ENCODE measurements at places on chromosomes 5 and 9.
A peak's percentile ranks its signal among the peaks of the same experiment; 100 is the strongest.

GRCh38 chr5:79591326-79591725 is 20.9 kb upstream of the TENT2 start:
- DNase-seq = no peak

DNA sequence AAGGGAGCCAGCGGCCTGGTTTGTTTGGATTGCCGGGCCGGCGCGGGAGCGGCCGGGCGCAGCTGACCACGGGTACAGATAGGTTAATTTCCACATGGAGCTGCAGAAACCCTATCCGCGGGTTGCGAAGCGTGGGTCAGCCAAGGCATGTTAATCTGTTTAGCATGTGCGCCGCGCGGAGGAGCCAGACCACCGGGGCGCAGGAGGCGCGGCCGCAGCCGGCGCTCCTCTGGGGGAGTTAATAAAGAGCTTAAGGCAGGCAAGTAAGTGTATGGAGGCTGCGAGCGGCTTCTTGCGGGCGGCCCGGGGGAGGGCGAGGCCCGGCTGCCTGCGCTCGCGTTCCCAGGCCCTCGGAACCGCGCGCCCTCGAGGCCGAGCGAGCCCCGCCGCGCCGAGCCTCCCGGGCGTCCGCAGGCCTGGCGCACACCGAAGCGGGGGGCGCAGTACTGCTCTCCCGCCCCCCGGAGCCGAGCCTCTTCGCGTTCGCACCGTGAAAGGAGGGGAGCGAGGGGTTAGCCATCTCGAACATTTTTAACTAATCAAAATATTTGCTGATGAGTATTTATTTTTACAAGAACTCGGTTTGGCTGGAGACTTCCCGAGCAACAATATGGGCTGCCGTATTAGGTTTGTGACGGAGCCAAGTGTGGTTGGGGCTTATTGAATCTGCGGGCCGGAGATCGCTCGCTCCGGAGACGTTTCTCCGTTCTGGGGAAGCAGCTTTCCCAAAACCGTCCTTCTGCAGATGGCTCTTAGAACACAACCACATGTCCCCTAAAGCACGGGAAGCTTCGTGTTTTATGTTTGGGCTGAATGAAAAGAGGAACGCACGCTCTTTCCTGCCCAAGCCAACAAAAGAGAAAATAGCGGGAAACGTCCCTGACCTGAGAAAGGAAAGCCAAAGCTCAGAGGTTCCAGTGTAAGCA is 28.8 kb downstream of the FOXD1 start:
- no peak for DNase-seq

DNA sequence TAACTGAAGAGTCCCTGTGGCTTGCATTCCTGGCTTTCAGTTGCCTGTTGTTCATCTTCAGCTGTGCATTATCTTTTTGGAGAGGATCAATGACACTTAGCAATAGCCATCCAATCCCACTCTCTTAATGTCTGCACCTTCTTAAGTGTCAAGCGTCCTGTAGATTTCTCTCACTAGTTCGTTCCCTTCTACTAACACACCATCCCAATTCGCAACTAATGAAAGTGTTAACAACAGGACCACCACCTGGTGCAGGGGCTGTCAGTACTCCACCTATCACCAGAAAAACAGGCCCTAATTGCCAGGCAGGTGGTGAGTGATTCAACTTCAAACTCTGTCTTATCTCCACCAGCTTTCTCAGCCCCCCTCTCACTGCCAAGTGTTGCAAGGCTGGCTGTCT is 169.4 kb upstream of the EFNA5 start:
- no peak for DNase-seq

DNA sequence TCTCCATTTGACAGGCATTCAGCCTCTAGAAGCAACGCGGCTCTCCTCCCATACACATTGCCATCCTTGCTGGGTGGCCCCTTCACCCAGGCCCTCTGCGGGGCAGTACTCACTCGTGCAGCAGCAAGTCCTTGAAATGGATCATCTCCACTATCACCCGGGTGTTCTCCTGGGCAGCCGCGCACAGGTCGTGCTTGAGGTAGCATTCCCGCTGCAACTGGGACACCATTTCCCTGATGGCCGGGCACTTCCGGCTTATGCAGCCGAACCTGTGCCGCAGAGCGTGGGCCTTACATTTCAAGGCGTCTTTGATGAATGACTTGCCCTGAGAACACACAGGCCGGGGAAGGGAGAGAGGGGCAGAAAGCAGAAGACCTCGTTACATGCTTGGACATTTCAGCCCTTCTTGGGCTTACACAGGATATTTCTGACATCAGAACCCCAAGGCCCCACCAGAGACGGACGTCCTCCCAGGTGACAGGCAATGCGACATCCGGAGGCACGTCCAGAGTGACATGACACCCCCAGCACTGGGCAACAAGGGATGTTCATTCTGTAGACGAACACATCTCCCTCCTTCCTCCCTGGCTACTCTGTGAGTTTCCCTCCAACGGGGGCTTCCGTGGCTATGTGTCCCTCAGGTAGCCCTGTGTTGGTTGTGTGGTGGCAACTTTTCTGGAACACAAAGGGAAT is 5.0 kb downstream of the STC2 start:
- DNase-seq = no peak

GRCh38 chr5:181187500-181188213 is 17.3 kb downstream of the TRIM7 start:
- DNase-seq = peak; percentile 87

DNA sequence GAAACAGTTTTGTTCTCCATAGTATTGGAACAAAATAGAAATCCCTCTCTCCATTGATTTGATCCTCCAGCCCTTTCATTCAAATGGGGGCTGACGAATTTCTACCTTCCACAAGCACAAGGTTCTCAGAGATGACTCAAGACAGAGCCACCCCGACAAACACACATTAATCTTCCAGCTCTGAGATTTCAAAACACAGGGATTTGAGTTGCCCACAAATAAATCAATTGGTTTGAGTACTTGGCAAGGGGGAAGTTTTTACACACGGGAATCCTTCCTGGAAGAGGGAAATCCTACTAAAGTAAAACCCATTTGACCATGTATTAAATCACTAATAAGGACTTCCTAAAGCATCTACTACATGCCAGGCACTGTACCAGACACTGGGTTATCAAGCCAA is 5.4 kb downstream of the ADRA1B start:
- no peak for DNase-seq

DNA sequence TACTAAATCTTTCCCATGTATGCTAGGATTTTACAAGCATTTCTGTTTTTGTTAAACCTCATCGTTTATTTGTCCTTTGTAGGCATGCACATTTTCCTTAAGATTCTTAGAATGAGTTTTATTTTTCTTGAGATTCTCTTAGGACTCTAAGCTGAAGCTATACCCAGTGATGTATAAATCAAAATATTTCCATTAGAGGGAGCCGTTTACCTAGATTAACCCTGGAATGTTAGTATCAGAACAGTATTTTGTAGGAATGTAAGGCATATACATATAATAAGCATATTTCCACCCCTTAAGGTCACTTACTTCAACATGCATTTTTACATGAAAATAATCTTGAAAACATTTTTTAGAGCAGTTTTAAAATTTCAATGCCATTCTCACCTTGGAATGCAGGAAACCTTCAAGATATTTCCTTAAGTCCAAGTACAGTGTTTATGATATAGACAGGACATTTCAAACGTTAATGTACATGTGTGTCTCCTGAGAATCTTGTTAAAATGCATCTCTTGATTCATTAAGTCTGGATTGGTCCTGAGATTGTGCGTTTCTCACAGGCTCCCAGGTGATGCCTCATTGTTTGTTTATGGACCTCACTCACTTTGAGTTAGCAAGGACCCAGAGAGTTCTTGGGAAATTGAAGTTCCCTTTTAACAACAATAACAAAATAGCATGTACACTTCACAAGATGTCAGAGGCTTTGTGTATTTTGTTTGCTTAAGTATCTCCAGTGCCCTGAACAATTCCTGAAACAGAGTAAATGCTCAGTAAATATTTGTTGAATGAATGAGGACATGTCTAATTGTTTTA is 34.9 kb upstream of the FCHO2 start:
- DNase-seq = peak; percentile 27

DNA sequence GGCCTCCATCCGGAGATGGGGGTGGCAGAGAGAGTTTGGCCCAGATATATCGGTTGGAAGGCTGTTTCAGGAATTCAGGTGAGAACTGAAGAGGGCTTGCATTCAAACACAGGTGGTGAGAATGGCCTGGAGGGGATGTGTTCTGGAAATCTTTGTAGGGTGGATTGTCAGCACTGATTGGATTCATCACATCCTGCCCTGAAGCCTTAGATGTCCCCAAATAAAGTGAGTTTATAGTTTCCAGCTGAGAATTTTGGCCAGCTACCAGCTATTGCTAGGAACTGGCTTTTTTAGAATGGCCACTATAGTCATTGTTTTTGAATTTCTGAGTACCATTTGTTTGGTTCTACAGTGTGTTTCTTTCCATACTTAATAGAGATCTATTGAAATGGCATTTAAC is 46.1 kb upstream of the ANKH start:
- peak; percentile 26 for DNase-seq

DNA sequence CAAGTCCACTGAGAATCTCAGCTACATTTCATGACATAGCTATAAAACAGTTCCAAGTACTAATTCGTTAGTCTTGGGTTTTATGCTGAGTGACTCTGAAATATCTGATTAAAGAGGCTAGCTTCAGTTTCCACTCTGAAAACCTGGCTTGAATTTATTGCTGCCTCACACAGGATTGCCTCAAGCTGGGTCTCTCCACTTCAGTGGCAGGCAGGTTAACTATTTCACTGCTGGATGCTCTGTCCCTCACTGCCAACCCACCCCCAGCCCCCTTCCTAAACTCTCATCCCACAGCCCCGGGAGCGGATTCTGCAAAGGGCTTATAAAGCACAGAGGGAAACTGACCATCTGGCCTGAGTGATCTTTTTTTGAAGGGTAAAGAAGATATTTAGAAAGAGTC is 318.3 kb downstream of the MLLT3 start:
- no peak for DNase-seq

- no peak for DNase-seq
Measured at GRCh38 chr5:52743529-52743928, 44.2 kb upstream of the ITGA1 start.

GRCh38 chr9:35856882-35857281 is 13.3 kb downstream of the OR13J1 start:
- DNase-seq = no peak

DNA sequence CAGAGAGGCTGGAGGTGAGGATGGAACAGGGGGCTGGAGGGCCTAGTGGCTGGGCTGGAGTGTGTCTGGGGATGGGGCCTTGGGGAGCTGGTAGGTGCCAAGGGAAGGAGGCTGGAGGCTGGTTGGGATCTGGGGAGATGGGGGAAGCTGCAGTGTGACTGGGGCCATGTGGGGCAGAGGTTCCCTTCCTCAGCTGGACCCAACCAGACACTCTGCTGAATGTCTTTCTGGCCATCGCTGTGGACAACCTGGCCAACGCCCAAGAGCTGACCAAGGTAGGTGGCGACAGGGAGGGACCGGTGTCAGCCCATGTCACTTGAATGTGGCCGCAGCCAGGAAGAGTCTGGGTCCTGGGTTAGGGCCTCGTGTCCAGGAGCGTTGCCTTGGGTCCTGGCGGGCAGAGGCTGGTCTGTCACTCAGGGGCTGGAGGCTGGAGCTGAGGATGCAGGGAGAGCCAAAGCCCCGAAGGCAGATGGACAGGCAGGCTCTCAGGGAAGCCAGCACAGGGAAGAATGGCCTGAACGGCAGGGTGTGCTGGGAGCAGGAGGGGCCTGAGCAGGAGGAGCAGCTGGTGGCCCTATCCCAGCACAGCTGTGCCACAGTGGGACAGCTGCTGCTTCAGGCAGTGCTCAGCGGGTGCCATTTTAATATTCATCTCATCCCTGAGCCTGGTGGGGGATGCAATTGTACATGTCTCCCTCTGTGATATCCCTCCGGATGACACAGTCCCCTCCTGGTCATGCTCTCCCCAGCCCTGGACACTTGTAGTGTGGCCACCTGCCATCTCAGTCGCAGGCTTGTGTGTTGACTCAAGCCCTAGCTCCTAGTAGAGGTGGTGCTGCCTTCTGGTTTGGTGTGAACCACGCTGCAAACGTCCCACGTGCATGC is 132.5 kb downstream of the CACNA1B start:
- DNase-seq = no peak

GRCh38 chr9:29640507-29640906 is 2067.2 kb upstream of the C9orf72 start:
- DNase-seq = no peak

- DNase-seq = no peak
Measured at GRCh38 chr9:132945186-132946130, 1.0 kb upstream of the TSC1 start.

DNA sequence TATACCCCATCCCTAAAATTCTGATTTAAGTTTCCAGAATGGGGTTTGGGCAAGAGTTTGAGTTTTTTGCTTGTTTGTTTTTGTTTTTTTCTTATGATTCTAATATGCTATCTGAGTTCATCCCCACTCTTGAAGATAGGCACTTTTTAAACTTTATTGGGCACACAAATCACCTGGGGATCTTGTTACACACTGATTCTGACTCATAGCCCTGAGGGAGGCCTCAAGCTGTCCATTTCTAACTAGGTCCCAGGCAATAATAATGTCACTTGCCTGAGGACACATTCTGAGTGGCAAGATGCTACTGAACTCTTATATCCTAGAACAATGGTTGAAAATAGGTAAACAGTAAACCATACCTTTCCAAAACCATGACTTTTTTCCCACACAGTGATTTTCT is 22.8 kb upstream of the ABLIM3 start:
- DNase-seq = no peak

GRCh38 chr9:2228132-2228531 is 213.0 kb downstream of the SMARCA2 start:
- no peak for DNase-seq

DNA sequence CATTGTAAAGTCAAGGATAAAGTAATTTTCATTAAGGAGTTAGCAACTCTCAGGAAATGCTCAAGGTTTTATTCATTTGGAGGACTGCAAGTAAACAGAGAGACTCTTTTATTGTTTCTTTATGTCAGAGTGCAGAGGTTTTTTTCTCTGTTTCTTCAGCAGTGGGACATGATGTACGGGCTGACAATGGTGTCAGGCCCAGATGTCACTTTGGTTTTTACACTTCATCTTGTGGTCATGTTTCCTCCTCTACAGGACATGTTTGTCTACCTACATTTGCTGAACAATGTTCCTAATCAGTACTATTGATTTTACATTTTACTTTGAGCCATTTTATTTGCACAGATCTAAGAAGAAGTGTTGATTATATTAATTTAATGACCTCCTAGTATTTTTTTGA is 72.8 kb upstream of the PARP8 start:
- DNase-seq = no peak

GRCh38 chr5:59091965-59092364 is 509.1 kb downstream of the RAB3C start:
- no peak for DNase-seq

DNA sequence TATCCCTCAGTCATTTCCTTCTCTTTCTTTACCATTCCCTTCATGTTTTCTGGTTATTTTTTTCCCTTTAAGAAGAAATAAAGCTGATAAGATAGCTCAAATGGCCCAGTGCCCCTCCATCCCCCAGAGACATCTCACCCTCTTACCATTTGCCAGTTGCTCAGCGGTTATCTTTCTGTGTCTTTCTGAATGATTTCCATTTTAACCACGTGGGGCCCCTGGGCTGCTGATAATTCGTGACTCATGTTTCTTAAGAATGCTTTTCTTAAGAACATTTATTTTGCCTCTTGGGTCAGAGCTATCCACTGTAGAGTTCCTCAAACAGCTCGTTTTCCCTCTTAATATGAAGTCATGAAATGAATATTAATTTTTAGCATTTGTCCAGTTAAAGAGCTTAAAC is 147.8 kb downstream of the MAST4 start:
- DNase-seq = no peak
